ENCODE measurements at places on chromosomes 7 and 10. TPM values are rescaled to one million over a fixed set of nuclear protein-coding genes. Genes with fewer than 3 reads are reported as not detected.

GNGT1 gene
- total RNA-seq, result not detected

DNA sequence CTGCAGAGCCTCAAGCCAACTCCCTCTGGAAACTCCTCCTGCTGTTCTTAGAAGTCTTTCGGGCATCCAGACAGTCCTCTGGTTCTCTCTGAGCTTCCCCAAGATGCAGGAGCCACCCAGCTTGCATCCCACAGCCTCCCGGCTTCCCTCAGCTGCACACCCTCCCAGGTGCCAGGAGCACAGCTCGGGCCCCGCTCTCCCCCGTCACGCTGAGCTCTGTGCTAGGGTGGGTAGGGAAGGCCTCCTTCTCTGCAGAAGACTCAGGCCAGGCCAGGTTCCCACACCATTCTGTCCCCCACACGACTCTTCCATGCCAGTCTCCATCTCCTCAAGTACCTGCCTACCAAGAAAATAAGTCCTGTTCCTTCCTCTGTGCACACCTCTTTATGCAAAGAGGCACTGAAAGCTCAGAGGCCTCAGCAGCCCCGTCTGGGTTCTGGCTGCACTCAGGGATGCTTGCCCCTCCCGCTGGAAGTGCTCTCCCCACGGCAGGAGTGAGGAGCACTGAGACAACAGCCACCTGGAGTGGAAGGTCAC lies 537.1 kb downstream of the PTPRN2 start:
- no peak overlapping the region for H3K4me3 ChIP-seq
- H3K36me3 ChIP-seq, result no peaks in the 10 kb centered on the region
- H3K27ac ChIP-seq, result no peak overlapping the region
- DNase-seq, result no peak

DNTT gene
- total RNA-seq, result not detected

DNA sequence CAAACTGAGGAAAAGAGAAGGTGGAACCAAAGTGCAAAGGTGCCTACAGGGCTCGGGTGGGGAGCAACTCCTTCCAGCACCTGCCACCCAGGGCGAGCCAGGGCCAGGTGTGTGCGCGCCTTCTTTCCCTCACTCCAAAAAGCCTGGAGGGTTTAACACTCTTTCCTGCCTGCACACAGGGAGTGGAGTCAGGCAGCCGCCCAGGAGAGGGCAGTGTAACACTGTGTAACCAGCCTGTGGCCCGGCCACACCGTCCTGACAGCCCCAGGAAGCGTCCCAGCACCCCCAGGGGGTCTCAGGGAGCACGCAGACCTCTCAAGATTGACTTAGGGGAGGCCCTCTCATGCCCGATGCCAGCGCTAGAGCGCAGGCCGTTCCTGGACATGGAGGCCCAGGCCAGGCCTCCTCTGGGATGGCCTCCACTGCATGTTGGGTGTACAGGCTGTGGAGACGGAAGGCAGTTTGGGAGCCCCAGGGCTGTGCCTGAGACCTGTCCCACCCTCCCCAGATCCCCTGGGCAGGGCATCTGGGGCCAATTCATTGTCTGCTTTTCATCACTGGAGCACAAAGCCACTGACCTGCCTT lies 13.4 kb downstream of the BRI3 start:
- H3K4me3 ChIP-seq, result no peak overlapping the region
- no peak for DNase-seq
- H3K4me1 ChIP-seq, result no peaks in the 10 kb centered on the region
- H3K27me3 ChIP-seq, result no peaks in the 10 kb centered on the region

DNA sequence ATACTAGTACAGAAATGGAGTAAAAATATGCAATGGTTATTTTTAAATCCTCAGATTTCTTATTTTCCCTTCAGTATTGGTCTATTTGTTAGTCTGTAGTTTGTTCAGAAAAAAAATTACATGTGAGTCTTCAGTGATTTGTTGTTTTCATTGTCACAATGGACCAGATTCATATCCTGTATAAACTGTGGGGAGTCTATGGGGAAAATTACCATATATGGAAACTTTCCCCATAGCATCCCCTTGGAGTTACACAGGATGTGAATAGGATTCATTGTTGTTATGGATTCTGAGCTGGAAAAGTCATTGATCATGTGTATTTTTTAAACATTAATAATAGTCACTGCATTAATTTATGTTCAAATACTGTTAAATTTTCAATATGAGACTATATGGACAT lies 72.6 kb downstream of the ST7 start:
- H3K4me3 ChIP-seq, result no peak overlapping the region
- no peaks in the 10 kb centered on the region for H3K27me3 ChIP-seq
- H3K36me3 ChIP-seq, result no peaks in the 10 kb centered on the region

- H3K27ac ChIP-seq, result peak overlapping the region; percentile 95
- H3K4me1 ChIP-seq, result peaks cover 67% of the 10 kb centered on the region
- DNase-seq, result no peak
- H3K27me3 ChIP-seq, result no peaks in the 10 kb centered on the region
Measured at GRCh38 chr7:134690016-134690415, 43.4 kb downstream of the BPGM start.

GRCh38 chr7:29502133-29502532 lies 61.5 kb upstream of the PRR15 start:
- no peaks in the 10 kb centered on the region for H3K36me3 ChIP-seq
- no peaks in the 10 kb centered on the region for H3K4me1 ChIP-seq

- H3K4me1 ChIP-seq, result no peaks in the 10 kb centered on the region
- no peak overlapping the region for H3K27ac ChIP-seq
- DNase-seq, result no peak
- H3K4me3 ChIP-seq, result no peak overlapping the region
Measured at GRCh38 chr10:28872587-28873165, 195.4 kb downstream of the BAMBI start.

Data from thoracic aorta (tissue), 2 donors.